MG63 (cell line): ENCODE measurements at places on chromosomes 6 and 20. TPM values are rescaled to one million over a fixed set of nuclear protein-coding genes. Genes with fewer than 3 reads are reported as not detected.
A peak's percentile ranks its signal among the peaks of the same experiment; 100 is the strongest.

ADGRB3 gene
- total RNA-seq: not detected in 2 replicates

OR2H1 gene
- not detected in 2 replicates for total RNA-seq

PRRT1 gene
- total RNA-seq: not detected in 2 replicates

CPXM1 gene
- total RNA-seq: 1.2 TPM in 1 of 2 replicates, not detected in the other

DNA sequence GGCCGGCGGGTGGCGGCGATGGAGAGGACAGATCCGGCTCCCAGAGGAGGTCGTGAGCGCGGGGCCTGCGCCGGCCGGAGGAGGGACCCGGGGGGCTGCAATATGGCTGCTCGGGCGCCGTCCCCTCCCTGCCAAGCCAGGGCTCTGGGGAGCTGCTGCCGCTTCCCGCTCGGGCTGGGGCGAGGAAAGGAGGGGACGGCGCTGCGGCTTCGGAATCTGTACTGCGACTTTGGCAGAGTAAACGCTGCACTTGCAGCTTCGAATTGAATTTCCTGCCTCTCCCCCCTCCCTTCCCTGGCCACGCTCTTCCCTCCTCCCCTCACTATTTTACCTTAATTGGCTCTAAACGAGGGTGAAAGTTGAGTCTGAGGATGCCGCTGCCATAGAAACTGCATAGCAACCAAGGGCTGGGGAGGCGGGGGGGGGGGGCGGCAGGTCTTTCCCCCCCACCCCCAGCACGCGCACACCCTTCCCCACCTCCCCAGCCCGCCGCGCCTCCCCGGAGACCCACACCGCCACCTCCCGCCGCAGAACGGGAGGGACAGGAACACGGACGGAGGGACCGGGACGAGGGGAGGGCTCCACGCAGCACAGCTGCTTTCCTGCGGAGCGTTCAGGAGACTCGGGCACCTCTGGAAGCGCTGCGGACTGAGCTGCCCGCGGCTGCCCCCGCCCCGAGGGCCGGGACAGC, 93.9 kb downstream of the RNASET2 start:
- no peak for DNase-seq

DNA sequence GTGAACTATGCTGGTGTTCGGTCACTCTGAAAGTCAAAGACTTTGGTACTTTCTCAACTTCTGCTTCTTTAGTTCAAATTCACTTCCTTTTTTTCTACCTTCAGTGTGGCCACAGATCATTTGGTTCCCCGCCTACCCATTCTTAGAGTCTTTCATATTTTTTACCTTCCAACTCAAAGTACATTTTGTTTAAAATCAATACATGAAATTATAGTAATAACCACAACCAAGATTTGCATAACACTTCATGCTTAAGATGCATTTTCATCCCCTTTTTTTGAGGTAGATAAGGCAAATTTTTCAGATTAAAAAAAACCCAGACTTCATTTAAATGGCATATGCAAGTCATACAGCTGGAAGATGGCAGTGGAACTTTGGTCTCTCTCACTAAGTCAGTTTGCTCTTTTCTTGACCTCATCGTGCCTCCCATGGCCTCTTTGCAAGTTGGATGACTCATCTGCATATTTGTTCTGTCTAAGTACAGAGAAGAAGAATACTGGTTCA, 11.9 kb upstream of the CNR1 start:
- peak; percentile 30 for DNase-seq

- no peak for DNase-seq
Measured at GRCh38 chr6:46993846-46994245, 48.3 kb downstream of the ADGRF1 start.

DNA sequence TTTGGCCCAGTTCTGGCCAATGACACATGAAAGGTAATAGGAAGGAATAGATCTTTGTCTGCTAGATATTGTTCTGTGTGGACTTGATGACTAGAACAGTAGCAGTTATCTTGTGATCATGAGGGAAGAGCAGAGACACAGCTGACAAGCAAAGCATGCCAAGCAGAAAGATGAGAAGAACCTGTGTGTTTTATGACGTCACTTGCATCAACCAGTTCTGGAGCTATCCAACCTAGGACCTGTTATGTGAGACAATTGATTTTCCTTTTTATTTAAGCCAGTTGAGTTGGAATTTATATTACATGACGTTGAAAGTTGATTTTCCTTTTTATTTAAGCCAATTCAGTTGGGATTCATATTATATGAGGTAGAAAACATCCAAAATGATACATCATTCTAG, 143.2 kb downstream of the MCHR2 start:
- no peak for DNase-seq

- no peak for DNase-seq
Measured at GRCh38 chr20:56773749-56774148, 144.6 kb downstream of the TFAP2C start.

DNA sequence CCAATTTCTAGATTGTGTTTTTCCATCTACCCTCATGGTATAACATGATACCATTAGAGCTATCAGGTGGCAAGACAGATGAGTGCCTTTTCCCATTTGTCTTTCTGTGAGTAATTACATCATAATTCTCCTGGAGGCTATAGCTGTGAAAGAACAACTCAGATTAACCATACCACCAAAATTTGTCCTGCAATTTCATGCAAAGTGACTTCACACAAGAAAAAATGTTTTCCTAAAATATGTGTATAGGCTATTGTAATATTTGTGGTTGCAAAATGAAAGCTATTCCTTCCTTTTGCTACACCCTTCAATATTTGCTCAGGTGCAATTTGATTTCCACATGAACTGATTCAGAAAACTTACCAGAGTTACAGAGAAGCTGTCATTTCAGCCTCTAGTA, 547.7 kb upstream of the ID4 start:
- no peak for DNase-seq

GRCh38 chr20:25216199-25216945, 20.9 kb downstream of the ENTPD6 start:
- no peak for DNase-seq

GRCh38 chr6:112486454-112486853, 139.3 kb downstream of the RFPL4B start:
- DNase-seq: no peak

DNA sequence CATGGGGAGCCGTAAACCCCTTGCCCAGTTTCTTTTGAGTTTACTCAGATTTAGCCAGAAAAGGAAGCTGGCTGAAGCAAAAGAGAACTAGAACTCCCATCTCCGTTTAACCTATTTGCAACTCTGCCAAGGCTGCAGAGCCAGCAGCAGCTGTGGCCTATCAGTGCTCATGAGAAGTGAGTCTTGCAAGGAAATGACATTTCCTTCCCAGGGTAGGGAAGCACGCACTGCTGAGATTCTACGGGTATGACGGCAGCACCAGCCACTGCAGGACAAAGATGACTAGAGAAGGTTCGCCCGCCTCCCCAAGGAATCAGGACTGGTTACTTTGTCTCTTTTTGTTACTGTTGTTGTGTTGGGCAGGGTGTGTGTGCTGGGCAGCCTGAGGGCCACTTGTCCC, 47.6 kb downstream of the PPP1R3G start:
- no peak for DNase-seq

DNA sequence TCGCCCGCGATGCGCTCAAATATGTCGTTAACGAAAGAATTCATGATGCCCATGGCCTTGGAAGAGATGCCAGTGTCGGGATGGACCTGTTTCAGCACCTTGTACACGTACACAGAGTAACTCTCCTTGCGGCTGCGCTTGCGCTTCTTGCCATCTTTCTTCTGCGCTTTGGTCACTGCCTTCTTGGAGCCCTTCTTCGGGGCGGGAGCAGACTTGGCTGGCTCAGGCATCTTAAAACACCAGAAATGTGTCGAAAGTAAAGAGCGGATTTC, 36.4 kb downstream of the HFE start:
- DNase-seq: no peak

DNA sequence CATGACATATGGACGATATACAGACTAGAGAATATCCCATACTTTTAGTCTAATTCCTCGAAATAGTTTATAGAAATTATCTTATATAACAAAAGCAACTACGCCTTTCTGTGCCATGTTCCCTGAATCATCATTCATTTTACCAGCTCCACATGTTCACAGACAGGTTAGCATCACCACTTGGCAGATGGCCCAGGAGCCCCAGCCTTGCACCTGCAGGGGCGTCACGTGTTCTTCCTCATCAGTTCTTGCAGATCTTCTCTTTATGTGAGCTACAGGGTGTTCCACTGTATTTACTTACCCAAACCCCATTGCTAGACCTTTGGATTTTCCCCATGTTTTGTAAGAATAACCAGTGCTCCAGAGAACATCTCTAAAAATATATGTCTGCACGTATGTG, 12.6 kb upstream of the BNIP5 start:
- DNase-seq: no peak

- no peak for DNase-seq
Measured at GRCh38 chr20:57450419-57450818, 59.2 kb downstream of the RBM38 start.

DNA sequence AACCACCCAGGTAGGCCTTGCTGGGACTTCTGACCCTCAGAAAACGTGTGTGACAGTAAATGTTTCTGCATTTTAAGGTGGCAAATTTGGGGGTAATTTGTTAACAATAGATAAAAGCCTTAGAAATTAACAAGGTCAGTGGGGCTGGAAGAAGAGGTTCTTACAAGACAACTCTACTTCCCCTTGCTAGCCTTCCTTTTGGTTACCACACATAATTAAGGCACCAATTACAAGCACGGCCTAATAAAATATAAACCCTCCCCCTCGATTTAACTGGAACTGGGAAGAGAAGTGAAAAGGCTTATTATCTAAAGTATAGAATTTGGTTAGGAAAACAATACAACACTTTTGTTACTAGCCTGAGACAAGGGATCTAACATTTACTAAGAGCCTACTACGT, 38.8 kb downstream of the ELOVL5 start:
- no peak for DNase-seq

DNA sequence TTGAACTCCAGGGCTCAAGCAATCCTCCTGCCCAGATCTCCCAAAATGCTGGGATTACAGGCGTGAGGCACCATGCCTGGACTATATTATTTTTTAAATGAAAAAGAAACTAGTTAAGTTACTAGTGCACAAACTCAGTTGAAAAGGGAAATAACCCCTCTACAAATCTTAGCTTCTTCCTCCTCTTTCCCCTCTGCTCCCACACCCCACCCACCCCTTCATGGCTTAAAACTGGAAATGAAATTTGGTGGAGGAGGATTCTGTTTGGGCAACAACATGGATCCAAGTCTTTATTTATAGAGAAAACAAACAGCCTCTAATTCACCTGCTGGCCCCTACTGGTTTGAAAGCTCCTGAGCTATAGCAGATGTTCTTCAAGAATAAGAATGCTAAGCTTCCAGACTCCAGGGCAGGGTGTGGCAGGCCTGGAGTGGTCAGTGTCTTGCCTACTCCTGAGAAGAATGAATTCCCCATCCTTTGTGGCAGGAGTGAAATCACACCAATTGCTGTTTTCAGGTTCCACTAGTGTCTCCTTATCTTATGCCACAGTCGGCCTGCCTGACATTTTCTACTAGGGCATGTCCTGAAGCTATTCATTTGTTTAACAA, 73.5 kb downstream of the ZFP64 start:
- no peak for DNase-seq
